ENCODE measurements at places on chromosomes 6 and 20.

GRCh38 chr6:113854531-113855499 is 2.3 kb upstream of the MARCKS start:
- peak; percentile 89 for DNase-seq

- no peak for DNase-seq
Measured at GRCh38 chr6:5083813-5084359, 1.3 kb upstream of the PPP1R3G start.

DNA sequence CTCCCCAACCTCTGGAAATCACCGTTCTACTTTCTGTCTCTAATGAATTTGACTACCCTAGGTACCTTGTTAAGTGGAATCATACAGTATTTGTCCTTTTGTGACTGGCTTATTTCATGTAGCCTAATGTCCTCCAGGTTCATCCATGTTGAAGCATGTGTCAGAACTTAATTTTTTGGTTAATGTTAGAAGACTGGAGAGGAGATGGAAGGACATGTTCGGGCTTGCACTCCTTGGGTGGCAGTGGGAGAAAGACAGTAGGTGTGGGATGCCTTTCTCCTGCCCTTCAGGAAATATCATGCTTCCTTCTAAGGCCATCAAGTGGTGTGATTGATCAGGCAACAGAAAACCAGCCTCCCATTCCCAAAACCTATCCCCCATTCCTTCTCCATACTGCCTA is 61.1 kb upstream of the RNF144B start:
- no peak for DNase-seq

DNA sequence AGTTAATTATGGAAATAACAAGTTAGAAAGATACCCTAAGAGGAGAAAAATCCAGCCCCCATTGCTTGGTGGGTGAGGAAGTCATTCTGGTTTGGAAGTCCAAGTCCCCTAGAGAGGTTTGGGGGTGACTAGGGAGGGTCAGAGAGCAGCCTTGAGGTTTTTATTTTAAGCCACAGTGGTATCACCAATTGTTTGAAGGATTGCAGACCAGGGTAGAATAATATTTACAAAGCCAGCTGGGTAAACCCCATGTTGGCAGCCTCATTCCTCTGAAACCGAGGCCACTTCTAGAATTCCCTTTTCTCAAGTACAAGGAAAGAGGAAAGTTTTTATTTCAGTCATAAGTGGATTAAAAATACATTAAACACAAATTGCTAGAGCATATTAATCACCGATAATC is 99.7 kb downstream of the TMEM170B start:
- no peak for DNase-seq

DNA sequence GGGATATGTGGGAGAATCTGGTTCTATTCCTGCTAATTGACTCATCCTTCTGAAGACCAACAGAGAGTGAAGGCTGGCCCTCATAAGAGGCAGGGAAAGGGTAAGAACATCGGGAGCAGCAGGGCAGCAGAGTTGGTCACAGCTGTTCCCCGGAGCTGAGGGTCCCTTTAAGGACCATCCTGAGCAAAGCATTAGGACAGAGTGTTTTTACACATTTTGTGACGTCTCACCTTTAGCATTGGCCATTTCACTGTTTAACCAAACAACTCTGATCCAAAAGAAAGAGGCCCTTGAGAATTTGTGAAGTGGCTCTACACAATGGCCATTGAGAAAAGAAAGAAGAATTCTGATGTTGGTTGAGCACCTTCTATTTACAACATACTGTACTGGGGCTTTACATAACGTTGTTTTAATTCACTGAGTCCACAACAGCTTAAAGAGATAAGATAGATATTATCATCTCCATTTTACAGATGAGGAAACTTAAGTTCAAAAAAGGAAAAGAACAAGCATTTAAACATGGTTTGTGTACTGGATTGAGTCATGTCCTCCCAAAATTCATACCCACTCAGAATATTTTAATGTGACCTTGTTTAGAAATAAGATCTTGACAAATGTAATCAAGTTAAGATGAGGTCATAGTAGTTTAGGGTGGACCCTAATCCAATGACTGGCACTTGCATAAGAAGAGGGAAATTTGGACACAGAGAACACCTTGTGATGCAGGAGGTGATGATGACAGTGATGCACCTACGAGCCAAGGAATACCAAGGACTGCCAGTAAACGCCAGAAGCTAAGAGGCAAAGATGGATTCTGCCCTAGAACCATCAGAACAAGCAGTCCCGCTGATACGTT is 62.0 kb downstream of the VGLL2 start:
- no peak for DNase-seq

GRCh38 chr20:6094063-6094462 is 28.8 kb downstream of the FERMT1 start:
- DNase-seq: peak; percentile 65

- DNase-seq: no peak
Measured at GRCh38 chr6:161394437-161394836, 120.6 kb upstream of the AGPAT4 start.

GRCh38 chr6:63245909-63246308 is 34.6 kb downstream of the FKBP1C start:
- no peak for DNase-seq

DNA sequence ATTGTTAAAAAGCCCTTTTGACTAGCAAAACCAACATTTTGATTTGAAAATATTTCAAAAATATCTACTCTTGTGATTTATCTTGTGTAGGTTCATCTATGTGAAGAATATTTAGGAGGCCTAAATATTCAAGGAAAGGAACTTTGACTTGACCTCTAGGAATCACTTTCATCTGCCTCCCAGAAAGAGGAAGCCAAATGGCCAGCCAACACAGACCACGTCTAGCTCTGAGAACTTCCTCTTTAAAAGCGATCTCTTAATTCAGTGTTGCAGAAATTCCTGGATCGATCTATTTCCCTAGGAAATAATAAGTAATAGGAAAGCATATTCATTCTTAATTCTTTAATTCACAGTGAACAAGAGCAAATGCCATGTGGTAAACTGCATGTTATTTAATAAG is 9.6 kb upstream of the MOXD1 start:
- no peak for DNase-seq

DNA sequence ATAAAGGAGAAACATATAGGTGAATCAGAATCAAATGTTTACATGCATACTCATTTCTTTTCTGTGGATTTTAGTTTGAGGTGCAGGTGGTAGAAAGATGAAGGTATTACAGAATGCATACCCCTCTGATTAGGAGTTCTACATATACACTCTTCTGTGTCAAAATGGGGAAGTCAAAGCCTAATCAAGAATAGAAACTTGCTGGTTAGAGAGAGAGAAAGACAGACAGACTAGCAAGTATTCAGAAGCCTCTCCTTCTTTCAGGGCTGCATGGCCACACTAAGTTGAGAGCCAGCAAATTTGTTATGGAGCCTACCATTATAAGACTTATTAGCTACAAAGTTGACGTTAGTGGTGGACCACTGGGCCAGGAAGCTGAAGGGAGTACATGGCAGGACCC is 358.3 kb upstream of the EYS start:
- no peak for DNase-seq

DNA sequence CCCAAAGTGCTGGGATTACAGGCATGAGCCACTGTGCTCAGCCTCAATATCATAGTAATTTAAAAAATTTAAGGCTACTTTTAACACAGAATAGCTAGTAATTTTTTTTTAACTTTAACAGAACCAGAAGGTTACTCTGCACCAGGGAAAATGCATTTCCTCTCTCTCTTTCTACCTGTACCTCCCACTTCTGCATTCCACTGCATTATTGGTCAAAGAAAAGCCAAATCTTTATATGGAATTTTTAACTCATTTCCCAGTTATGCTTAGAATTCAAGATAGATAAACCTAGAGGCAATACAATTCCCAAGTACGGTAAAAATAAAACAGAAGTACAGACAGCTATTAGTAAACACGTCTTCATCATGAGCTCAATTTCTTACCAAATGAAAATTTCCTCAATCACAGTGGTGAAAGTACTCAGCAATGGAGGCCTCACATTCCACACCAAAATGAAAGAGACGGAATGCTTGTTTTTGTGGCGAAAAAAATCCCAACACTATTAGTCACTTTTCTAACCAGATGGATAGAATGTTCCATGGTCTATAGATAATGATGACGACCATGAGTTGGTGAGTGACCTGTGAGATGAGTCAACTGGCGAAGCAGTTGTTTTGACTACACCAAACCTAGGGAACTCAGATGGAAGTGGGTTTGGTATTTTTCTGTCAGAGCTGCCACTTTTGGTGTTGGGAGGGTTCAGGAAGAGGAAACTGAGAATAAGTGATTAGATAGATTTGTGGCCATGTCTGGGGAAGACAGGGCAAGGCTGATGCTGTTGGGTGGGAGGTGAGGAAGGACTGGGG is 104.7 kb upstream of the SGK1 start:
- no peak for DNase-seq

DNA sequence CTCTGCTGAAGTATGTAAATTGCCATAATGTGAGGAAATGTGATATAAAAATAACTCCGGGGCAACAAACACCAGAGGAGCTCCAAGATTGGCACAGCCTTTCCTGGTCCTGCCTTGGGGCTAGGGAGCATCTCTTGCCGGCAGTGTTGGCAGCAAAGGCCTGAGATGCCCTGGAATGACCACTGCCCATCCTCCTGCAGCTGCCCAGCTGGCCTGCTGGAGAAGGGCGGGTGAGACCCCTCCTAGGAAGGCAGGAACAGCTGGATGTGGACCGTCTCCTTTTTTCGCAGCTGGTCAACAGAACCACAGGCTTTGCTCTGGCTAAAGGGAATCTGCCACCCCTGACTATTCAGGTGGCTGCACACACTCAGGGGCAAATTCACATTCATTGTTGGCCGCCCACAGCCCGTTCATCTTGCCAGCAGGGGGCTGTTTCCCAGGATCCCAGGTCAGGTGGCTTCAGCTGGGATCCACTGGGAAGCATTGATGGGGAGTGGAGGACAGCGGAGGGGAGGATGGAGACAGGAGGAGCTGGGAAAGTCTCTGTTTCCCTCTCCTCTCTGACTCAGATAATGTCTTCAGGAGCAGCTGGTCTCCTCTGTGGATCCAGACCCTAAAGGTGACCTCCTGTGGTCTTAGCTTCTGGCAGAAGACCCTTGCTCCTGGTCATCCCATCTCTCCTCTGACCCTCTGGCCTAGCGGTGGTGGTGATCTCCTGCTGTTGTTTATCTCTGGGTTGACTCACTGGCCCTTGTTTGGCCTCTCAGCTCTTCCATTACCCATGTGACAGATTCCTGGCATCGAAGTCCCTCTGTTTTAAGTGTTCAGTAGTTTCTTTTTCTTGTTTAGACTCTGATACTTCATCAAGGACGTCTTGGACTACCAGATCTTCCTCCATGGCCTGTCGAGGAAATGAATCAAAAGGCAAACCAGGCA is 336.7 kb downstream of the DHX35 start:
- no peak for DNase-seq

DNA sequence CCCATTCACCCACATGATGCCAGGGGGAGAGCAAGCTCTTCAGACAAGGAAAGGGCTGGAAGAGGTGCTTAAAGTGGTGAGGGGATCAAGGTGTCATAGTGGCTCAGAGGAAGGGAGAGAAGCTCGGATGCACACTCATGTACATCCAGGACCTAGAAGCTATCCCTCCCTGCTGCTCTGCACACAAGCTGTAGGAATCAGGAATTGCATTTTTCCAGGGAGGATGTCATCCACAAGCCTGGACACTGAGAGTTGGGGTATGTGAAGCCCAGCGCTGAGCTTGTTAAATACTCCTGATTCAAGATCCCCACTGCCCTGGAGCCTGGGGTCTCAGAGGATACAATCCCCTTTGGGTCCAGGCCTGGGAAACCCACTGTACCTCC is 85.8 kb upstream of the CCDC167 start:
- DNase-seq: no peak

DNA sequence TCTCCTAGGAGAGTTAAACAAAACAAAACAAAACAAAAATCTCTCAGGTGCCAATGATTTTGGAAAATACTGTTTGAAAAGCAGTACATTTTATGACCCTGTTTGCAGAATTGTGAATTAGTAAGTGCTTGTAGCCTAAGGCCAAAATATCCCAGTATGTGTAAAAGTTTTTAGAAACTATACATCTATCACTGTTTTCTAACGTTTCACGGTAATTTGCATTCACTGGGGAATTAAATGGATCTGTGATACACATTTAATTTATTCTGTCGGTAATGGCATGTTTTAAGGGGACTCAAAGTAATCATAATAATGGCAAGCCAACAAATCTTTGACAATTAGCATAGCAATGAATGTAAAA is 95.6 kb upstream of the FAM184A start:
- no peak for DNase-seq

DNA sequence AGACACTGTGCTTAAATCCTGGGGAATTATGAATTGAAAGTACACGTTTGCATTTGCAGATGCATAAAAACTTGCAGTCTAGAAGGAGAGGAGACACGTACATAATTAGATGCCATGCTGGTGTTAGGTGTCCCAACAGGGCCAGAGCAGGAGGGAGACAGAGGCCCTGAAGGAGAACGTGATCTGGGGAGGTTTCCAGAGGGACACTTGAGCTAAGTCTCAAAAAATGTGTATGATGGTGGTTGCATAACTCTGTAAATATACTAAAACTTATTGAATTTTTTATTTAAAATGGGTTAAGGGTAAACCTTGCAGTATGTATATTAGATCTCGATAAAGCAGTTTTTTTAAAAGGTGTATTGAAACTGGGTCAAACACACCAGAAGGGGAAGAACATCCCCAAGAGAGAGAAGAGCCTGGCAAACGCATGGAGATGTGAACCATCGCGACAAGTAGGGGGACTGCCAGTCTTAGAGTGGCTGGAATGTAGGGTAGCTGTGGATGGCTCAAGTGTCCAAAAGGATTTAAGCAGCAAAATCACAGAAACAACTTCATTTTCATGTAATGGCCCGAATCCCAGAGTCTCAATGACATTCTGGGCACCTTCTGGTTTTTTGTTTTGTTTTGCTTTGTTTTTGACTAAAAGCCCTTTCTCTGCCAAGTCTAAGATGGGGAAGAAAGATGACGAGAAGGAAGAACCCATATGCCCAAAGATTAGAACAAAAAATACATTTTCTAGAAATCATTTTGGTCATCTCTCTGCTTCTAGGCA is 15.3 kb downstream of the TRAF3IP2 start:
- no peak for DNase-seq

- no peak for DNase-seq
Measured at GRCh38 chr6:70557998-70558397, 8.7 kb upstream of the SDHAF4 start.

GRCh38 chr6:73131706-73132105 is 93.6 kb downstream of the KHDC1L start:
- no peak for DNase-seq

DNA sequence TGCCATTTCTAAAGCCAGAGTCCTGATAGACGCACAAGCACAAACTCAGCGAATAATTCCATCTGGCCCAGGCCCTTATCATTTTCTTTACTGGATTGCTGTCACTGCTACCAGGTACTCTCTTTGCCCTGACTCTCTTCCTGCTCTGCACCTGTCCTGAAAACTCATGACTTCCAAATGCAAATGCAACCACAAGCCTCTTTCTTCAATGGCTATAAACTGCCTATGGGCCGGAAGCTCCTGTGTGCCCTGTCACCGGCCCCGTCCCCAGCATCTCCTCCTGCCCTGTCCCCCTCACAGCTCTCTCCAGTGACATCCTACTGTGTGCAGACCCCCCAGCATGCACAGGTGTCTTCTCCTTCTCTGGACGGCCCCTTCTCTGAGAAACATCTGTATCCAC is 302.6 kb downstream of the GMDS start:
- no peak for DNase-seq
